ENCODE measurements at places on chromosomes 11 and 22.

DNA sequence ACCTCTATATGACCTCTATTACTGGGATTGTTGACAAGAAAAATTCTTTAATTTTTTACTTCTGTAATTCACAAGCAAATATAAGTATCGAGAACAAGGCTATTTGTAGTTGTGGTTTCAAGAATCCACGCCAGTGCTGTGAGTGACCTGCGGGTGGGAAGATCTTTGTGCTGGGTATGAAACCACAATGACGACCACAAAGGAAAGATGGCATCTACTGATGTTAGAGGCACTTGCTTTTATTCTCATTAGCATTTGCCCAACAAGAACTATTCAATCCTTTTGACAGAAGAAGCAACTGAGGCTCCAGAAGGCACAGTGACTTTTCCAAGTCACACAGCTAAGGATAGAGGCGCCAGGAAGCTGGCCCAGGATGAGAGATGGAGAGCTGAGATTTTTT lies 1054.9 kb downstream of the TBC1D22A start:
- DNase-seq, result no peak

DNA sequence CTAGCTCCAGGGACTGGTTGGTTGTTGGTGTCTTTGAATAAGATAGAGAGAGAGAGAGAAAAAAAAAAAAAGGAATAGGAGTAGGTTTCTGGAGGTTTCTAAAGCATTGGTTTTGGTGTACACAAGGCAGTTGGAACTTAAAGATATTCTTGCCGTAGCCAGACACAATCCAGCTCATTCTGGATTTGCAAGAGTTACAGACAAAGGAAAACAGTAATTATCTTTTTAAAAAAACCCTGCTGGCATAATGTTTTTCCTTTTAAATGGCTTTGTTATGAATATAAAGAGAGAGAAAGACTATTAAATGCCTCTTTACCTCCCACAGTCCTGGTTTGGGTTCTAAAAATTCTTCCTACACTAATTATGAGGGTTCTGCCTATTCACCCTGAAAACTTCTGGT lies 120.4 kb upstream of the RAG2 start:
- no peak for DNase-seq

DNA sequence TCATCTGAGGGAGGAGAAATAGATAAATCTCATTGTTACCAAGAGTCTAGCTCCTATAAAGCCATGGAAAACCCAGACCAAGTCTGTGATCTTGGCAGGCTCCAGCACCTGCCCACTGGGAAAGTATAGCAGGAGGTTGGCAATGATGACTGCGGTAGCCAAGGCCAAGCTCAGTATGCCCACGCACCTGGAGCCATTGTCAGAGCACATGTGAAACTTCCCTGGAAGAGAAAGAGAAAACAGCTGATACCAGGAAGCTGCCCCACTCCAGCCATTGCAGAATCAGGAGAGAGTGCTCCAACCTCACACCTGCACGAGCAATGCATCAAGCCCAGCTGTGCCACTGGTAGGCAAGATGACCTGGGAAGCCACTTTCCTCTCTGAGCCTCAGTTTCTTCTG lies 62.2 kb upstream of the HEPHL1 start:
- no peak for DNase-seq

DNA sequence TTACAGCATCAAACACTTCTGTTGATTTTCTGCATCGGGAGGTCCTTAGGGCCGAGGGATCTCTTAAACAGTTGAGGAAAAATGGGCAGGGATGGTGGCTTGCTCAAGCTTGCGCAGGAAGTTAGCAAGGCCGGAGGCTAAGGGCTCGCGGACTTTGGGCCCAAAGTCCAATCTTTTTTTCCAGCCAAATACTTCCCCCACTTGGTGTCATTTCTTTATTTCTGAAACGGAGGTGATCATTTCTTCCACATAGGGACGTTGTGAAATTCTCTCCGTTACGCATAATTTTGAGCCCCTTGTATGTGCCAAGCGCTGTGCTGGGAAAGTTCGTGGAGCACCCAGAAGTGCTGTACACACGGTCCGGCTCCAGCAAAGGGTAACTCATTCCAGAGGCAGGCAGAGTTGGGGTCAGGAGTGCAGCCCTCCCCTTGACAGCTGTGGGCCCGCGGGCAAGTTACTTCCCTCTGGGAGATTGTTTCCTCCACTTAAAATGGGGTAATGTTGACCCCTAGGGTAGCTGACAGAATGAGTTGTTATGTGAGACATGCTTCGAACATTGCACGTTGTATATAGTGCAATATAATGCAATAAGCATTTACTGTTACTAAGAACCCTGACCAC lies 809 bp downstream of the MIEF1 start:
- no peak for DNase-seq

- no peak for DNase-seq
These were observed 148.3 kb upstream of the POU2AF2 start for GRCh38 chr11:111097191-111097590.

DNA sequence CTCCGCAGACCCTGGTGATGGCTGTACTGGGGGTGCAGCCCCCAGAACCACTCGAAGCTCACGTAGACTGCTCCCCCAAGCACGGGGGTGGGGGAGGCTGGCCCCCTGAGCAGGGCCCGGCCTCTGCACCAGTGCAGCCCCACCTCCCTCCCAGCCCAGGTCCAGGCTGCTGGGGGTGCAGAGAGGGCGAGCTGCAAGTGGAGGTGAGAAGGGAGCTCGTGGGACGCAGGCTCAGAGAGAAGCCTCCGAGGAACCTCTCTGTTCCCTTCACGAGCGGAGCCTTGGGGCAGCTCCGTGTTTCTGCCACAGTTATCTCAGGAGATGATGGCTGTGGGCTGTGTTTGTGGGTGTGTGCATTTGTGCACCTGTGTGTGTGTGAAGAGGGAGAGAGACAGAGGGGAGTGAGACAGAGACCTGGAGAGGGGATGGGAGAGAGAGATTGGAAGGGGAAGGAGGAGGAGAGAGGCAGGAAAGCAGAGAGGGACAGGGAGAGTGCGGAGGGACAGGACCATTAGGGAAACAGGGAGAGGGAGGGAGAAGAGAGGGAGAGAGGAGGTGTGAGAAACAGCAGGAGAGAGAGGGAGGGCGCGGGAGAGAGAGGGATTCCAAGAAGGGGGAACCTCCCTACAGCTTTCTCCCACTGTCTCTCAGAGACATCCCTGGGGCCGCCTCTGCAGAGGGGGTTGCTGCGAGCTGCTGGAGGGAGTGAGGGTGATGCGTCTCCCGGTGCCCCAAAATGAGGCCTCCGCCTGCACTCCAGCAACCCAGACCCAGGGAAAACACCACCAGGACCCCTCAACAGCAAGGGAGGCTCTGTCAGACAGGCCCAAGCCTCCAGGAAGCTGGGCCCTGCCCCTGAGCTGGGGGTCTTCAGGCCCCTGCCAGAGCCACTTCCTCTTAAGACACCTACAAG lies 1488.6 kb downstream of the BRD1 start:
- DNase-seq, result no peak

- DNase-seq, result no peak
These were observed 51.0 kb downstream of the ANO1 start for GRCh38 chr11:70129051-70129592.

Data from NCI-H1930 (cell line).